ENCODE measurements at places on chromosomes 11 and 22.

DNA sequence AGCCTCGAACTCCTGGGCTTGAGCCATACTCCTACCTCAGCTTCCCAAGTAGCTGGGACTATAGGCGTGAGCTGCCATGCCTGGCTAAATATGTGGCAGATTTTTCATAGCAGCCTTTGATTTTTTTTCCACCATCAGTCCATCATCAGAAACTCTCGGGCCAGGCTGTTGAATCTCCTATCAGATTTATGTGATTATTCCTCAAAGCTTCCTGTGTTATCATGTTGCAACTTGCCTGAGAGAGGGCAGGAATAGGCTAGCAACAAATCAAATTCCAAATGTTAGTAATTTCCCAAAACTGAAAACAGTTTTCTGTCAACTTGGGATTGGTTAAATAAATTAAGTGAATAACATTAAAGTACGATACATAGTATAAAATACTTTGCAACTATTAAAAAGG lies 3.4 kb downstream of the LRRC51 start:
- no peak for DNase-seq

DNA sequence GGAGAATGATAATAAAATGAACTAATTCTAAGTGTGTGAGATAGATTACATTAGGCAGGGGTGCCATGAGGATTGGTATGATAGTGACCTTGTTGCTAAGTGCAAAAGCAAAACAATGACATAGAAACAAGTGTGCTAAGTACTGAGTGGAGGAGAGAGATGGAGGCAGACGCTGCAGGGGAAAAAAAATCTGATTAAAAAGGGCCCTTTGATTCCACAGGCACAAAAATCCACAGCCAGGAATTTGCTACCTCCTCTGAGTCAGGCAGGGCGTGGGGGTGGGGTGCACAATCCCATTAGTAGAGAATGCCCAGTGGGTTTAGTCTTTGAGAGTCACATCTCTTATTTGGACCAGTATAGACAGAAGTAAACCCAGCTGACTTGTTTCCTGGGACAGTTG lies at the start of gene CNTF:
Gene CNTF (plus strand): TSS at position 322 of the 400 bp plus-strand sequence. CDS start 88 bp downstream, outside the sequence.
- peak; percentile 37 for DNase-seq

GRCh38 chr22:30232716-30233218 lies 13.8 kb downstream of the LIF start:
- no peak for DNase-seq

GRCh38 chr11:65727865-65728264 lies 7.3 kb upstream of the RNASEH2C start:
- DNase-seq: no peak

GRCh38 chr11:65380460-65381119 lies 1.9 kb downstream of the SLC25A45 start:
- DNase-seq: no peak

DNA sequence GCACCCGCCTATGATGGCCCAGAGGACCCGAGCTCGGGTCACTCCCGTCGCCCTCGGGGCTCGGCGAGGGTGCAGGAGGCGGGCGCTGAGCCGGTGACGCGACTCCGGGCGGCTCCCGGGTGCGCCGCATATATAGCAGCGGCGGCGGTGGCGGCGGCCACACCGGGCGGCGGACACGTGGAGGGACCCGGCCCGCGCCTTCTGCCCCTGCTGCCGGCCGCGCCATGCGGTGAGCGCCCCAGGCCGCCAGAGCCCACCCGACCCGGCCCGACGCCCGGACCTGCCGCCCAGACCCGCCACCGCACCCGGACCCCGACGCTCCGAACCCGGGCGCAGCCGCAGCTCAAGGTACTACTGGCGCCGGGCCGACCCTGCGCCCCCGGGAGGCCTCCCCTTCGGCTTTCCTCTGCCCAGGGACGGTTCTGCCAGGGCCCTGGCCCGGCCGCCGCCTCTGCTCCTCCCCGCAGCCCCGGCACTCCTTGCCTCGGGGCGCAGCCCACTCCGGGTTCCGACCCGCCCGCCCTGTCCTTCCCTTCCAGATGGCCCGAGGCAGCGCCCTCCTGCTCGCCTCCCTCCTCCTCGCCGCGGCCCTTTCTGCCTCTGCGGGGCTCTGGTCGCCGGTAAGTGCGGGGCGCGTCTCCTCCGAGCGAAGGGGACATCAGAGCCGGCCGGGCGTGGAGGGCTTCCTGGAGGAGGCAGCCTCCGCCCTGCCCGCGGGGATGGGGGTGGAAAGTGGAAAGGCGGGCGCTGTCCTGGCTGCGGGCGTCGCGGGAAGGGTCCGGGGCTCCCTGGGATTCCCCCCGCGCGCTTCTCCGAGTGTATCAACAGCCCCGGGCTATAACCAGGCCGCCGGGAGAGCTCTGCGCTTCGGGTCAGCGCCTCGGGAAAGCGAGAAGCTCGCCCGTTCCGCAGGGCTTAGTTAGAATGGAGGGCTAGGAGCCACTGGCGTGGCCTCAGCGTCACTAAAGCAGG lies at the start of gene GAL:
Gene GAL (plus strand): TSS at position 160 of the 972 bp plus-strand sequence. CDS start 380 bp downstream, at position 540.
- no peak for DNase-seq

- no peak for DNase-seq
Measured at GRCh38 chr11:39205236-39205995, 2254.0 kb downstream of the LRRC4C start.

- DNase-seq: no peak
Measured at GRCh38 chr22:39643311-39644083, 72.9 kb downstream of the CACNA1I start.

DNA sequence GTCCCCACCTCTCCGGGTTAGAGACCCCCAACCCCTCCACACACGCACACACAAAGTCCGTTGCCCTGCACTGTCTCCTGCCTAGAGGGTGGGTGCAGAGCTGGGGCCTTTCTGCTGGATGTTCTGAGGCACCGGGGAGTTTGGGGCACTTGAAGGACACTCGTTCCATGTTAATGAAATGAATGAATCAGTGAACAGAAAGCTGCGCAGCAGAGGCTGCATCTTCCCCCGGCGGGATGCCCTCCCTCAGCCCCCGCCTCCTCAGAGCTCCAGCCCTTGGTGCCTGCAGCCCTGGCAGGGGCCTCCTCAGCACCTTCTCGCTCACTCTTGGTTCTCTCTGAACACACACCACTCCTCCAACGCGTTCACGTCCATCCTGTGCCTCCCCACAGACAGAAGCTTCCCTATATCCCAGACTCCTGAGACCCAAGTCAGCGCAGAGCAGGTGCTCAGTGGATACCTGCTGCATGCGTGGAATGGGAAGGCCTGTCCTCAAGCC lies 611.9 kb downstream of the TBC1D22A start:
- DNase-seq: no peak

GRCh38 chr11:20597680-20598484 lies 1.5 kb upstream of the SLC6A5 start:
- DNase-seq: no peak

DNA sequence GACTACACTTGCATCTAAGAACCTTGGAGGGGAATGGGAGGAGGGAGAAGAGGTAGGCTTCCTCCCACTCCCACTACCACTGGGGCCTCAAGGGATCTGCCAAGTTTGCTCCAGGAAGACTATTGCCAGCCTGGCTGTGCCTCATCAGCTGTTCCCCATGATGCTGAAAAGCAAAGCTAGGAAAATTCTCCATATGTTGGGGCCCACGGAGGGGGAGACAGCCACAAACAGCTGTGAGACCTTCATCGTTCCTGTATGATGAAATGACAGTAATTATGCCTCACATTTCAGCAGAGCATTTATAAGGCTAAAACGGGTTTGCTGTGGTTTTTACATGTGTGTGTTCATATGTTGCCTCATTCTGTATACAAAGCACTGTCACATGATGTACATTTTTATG lies 6.7 kb downstream of the DSCAML1 start:
- DNase-seq: no peak

- DNase-seq: no peak
Measured at GRCh38 chr11:126707498-126707897, 293.1 kb downstream of the KIRREL3 start.

GRCh38 chr22:41813726-41814410 lies 13.4 kb downstream of the CCDC134 start:
- no peak for DNase-seq

- no peak for DNase-seq
Measured at GRCh38 chr11:76321820-76322524, 59.0 kb downstream of the THAP12 start.

DNA sequence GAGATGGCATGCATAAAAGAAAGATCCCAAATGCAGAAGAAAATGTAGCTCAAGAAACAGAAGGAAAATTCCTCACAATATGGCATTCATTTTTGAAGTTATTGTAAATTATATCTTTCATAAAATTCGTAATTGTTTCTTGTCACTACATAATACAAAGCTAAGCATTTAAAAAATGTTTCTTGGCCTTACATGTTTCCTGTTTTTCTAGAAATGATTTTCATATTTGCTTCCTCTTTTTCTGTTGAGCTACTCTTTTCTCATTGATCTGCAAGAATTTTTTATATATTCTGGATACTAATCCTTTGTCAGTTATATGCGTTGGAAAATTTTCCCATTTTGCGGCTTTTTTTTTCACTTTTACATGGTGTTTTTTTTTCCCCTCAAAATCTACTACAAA lies 48.0 kb downstream of the ENTHD1 start:
- DNase-seq: no peak

DNA sequence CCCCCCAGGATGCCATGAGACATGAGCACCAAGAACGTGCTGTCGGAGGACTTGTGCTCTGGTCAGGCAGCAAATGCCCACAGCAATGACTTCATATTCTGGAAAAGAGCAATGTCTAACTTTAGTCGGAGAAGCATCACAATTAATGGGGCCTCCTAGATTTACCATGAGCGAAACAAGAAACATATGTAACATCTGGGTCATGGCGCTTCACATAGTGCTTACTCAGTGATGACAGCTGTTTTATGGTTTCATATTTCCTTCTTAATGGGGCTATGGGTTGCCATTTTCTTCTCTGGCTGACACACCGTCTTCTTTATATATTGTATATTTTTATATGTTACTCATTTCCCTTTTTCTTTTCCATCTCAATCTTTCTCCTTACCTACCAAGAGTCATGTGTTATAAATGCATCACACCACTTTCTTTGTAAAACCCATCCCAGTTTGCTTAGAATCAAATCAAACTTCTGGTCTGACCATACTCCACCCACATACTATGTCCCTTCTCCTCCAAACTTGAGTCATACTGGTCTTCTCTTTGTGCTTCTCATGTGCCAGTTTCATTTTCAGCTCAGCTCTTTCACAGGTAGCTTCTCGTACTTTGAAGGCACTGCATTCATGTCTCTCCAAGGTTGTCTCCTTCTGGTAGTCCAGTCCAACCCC lies 9.4 kb upstream of the CASP12 start:
- DNase-seq: no peak

- DNase-seq: no peak
Measured at GRCh38 chr22:22598144-22598543, 39.1 kb upstream of the PRAME start.

DNA sequence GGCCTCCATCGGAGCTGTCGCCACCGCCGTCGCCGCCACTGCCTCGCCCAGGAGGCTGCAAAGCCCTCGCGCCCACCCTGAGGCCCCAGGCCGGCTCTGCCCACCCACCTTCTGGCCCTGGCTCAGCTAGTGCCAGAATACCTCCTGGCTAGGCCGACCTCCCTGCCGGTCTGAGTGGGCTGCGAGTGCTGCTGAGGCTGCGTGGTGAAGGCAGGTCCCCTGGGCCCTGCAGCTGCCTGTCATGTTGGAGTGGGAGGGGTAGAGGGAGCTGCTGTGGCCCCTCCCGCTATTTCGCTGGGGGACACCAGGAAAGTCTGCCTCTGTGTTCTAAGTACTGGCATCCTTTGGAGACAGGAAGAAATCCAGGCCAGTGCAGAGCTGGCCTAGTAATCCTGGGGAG lies 34.2 kb downstream of the LRRC10B start:
- no peak for DNase-seq

DNA sequence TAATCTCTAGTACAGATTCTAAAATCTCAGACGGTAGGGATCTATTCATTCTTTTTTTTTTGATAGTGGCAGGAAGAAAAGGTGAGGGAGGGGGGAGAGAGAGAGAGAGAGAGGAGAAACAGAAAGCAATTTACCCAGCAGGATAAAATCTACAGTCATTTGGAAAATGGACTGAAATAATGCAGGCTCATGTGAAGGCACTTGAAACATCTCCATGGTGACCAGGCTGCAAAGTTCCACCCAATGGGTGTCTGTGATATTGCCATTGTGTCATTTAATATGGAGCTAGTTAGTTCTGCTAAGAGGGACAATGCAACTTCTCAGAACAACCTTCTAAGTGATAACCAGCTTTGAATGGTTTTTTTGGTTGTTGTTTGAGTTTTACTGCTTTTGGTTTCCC lies 165.2 kb upstream of the RAG2 start:
- no peak for DNase-seq

- DNase-seq: peak; percentile 94
Measured at GRCh38 chr11:112588252-112588694, 327.6 kb upstream of the PLET1 start.

DNA sequence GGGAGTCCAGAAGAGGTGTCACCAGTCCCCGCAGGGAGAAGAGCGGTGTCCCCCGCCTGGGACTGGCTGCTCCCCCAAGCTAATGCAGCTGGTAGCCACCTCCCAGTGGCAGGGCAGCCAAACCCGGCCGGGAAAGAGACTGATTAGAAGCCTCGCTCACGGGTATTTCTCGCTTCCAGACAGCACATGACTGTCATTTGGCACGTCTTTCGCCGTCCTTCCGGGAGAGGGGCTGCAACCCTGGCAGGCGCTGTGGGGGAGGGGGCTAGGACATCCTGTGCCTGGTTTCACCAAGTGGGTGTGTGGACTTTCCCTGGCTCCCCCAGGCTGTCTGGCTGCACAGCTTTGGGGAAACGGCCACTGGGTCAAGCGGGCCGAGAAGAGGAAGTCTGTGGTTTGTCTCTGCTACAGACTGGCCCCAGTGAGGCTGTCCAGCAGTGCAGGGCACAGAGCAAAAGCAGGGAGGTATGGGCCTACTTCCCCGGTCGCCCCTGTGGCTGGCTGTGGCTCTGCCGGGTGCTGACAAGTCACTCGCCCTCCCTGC lies 3.8 kb downstream of the CD81 start:
- DNase-seq: no peak

- DNase-seq: no peak
Measured at GRCh38 chr11:116857936-116858335, 20.5 kb upstream of the APOA1 start.

- no peak for DNase-seq
Measured at GRCh38 chr11:83008581-83008923, 63.1 kb downstream of the RAB30 start.

DNA sequence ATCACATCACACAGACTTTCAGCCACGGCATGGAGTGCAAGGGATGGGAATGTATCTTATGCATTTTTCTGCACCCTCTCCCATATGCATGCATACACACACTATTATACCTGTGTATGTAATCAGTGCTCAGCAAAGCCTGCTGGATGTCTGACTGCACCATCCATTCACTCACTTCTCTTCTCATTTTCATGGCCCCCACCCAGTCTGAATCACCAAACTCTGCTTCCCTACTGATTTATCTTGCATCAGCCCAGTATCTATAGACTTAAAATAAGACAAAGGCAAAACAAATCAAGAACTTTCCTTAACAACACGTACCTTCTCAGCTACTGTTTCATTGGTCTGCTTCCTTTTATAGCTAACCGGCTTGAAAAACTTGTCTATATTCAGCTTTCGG lies 21.6 kb downstream of the DBX1 start:
- DNase-seq: no peak
